ENCODE measurements at places on chromosomes 5 and 9.

DNA sequence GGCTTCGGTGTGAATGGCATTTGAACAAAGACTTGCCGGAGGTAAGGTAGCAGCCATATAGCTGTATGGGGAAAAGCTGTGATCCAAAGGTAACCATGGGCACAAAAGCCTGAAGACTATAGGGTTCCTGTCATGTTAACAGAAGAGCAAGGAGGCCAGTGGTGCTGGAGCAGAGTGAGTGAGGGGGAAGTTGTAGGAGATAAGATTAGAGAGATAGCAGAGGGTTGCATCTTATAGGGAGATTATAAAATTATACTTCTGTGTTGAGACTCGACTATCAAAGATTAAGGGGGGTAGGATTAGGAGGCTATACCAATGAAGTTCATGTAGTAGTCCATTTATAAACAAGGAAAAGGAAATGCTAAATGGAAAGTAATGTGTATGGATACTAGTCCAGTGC lies 3.3 kb downstream of the NCBP1 start:
- DNase-seq: no peak

GRCh38 chr9:14192556-14192955 lies 121.4 kb downstream of the NFIB start:
- DNase-seq: no peak

DNA sequence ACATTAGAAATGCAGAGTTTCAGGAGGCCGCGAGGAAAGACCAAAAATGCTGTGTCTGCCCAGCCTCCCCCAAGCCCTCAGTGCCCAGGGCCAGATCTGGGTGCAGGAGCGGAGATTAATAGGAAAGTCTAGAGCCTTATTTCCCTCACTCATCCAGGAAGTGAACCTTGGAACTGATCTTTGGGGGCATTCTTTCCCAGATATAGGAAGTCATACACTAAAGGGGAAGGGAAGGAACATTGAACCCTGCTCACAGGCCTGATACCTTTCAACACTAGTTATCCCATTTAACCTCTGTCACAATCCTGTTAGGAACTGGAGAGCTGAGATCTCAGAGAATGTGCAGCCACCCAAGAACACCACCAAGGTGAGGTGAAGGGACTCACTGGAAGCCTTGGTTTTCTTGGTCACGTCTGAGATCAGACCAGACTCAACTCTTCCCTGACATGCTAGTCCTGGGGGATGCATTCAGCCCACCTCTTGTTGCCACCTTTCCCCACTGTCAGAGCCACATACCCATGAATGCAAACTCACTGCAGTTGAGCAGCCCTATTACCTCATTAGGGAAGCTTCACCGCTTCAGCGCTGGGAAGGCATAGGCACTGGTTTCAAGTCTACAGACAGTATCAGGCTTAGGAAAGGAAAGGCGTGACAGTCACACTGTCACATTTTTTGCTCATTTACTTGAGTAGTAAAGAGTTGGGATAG lies 95.0 kb downstream of the KIAA1958 start:
- DNase-seq: no peak

- DNase-seq: peak; percentile 70
Measured at GRCh38 chr9:6758498-6759184, 868 bp downstream of the KDM4C start.

GRCh38 chr5:110342683-110343082 lies 383.8 kb downstream of the TMEM232 start:
- no peak for DNase-seq

DNA sequence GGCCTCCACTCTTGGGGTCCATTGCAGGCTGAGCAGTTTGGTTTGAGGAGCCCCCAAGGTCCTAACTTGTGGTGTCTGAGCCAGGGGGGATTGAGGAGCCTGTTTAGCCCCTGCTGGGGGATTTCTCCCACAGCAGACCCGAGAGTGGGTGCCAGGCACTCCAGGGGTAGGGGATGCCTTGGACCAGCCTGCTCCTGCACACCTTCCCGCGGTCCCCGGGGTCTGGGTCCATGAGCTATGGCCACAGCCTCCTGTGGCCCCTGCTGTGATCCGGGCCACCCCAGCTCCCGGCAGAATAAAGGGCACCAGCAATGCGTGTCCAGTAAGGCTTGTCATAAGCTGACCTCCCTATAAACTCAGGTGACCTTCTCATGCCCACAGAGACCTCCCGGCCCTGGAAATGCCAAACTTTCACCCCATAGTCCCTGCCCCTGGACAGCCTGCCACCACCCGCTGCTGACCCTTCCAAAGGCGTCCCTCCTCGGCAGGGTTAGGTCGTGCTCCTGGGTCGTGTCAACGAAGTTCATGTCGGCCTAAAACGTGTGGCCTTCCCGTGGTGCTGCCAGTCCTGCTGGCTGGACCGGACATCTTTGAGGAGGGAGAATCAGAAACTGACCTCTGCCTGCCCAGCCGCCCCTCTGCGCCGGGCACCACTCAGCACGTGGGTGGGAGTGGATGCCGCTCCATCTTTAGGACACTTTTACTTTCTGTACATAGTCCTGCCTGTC lies 137.6 kb downstream of the MRPL36 start:
- no peak for DNase-seq

GRCh38 chr9:127568971-127569885 lies 42.8 kb upstream of the STXBP1 start:
- DNase-seq: peak; percentile 76

DNA sequence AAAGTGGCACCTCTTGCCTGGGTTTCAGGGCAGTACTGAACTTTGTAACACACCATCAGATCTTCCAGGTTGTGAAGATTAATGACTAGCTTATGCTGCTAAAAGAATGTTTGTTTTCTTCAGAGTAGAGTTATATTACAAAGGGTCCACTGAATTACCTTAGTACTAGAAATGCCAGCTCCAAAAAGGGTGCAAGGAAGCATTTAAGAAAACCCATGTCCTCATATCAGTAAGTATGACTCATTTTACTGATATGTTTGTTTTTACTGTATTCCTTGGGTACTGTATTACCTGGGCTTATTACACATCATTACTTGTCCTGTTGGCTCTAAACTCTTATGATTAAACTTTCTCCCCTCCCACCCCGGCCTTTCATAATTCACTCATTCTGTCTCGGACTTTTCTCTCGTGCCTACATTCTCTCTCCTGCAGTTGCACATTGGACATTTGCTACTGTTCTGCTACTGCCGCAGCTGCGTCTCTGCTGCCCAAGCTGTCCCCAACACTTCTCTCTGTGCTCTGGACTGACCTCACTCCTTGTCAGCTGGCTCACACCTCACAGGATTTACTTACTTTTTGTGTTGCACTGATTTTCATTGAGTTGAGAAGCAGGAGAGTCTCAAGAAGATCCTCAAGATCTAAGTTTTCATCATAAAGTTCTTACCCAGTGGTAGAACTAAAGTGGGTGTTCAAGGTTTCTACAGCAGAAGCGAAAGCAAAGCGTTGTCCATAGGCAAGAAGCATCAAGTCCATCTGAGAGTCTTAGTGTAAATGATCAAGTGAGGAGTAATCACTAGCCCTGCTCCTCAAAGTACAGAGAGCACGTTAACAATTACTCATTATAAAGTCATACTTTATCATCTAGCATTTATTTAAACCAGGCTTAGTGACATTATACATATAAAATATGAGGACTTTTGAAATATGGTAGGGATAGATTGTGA lies 53.2 kb upstream of the C9orf72 start:
- DNase-seq: no peak
